ENCODE measurements at places on chromosomes 6 and 20.

GRCh38 chr6:49526598-49526997 is 23.9 kb upstream of the C6orf141 start:
- no peak for DNase-seq

DNA sequence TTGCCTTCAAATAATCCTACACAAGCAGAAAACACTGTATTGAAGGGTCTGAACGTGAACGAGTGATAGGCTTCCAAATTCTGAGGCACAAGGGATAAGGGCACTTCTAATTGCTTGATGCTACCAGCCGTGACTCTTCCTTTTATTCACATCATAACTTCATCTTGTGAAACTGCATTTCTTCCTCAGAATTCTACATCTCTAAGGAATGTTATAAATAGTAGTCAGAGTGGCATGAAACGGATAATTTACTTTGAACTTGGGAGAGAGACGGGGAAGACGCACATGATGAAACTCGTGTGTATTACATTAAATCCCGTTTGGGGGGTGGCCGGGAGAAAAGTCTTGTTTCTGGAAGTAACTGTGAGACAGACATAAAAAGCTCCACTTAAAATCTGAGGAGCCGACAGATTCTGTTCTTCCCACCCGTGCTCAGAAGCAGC is 754 bp downstream of the HDDC2 start:
- peak; percentile 14 for DNase-seq

DNA sequence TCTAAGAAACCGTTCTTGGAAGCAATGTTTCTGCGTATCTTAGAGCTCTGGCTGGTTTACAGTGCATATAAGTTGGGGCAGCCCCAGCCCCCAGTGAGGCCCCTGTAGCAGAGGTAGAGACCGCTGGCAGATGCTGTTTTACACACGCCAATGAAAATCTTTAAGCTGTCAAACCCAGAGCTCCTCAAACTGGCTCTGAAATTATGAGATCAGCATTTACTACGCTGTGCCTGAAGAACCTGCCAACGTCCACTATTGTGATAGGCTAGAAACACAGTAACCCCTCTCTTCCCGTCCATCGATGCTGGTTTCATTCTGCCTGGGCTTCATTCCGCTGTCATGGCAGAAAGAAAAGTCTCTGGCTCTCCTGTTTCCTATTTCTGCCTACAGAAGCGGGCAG is 160.6 kb downstream of the SMOC2 start:
- DNase-seq, result no peak

DNA sequence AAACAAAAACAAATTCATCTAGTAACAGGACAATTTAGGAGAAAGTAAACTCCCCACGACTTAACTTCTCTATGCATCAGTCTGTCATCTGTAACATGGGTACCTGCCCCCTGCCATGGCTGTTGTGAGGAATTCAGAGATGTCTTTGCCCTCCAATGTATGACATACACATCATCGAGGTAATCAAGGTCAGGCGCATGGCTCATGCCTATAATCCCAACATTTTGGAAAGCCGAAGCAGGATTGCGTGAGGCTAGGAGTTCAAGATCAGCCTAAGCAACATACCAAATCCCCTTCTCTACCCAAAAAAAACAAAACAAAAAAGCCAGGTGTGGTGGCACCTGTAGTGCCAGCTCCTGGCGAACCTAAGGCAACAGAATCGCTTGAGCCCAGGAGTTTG is 9.0 kb downstream of the EEF1A1 start:
- DNase-seq, result no peak

DNA sequence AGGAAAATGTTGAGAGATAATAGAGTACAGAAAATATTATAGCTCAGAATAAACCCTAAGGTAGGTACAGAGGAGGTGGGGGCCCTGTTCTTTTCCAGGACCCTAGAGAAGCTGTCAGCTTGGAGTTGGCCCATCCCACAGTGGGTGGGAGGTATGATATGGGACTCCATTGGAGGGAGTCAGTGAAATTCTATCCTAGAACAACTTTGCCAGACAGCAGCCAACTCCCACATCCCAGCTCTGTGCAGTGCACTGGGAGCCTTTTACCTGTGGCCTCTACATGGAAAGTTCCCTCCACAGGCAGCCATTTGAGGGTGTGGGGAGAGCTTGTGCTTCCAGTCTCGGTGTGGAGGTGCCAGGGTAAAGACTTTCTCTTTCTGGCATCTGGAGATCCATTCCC is 36.8 kb upstream of the CLIC5 start:
- no peak for DNase-seq

GRCh38 chr6:40722091-40722490 is 134.9 kb upstream of the LRFN2 start:
- DNase-seq, result no peak

DNA sequence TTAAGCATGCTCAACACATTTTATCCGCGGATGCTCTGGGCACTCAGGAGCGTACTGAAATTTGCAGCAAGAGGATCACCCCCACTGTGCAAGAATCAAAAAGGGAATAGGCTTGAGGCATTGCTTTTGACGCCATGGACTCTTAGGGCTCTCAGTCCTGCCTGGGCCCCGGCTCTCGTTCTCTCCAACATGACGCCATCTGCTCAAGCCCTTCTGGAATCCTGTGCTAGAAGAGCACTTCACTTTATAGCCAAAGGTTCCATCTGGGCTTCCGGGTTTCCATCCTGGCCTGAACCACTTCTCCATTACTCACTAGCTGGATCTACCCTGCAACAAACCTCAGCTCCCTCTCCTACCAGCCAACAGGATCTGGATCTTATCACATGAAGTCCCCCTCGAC is 105.3 kb downstream of the FOXF2 start:
- DNase-seq, result no peak

GRCh38 chr20:63934271-63935068 is 21.7 kb downstream of the UCKL1 start:
- DNase-seq, result no peak

Measured in NCI-H2227 treated with DMSO at 0.1 percent for 48 hours (cell line).